Fibroblast of skin of back (primary cell): ENCODE measurements at places on chromosomes 4 and X.

DNA sequence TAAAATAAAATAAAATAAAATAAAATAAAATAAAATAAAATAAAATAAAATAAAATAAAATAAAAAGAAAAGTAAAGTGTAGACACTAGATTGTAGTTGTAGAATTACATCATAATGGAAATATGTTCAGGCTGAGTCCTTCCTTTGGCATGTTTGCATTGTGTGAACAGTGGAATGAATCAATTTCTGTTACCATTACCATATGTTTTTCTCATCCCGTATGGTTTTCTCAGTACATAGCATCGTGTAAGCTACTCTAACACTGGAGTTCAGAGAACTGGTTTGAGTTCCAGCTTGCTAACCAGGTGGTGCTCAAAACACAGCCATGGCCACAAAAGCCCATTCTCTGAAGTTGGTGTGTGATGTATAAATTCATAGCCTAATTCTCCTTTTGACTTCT, 45.9 kb downstream of the USP11 start:
- DNase-seq: peak; percentile 81

- peak; percentile 62 for DNase-seq
These were observed 292.8 kb upstream of the BOD1L1 start for GRCh38 chr4:13920111-13920875.

- peak; percentile 66 for DNase-seq
These were observed 125.4 kb downstream of the PDLIM5 start for GRCh38 chr4:94577136-94577535.

DNA sequence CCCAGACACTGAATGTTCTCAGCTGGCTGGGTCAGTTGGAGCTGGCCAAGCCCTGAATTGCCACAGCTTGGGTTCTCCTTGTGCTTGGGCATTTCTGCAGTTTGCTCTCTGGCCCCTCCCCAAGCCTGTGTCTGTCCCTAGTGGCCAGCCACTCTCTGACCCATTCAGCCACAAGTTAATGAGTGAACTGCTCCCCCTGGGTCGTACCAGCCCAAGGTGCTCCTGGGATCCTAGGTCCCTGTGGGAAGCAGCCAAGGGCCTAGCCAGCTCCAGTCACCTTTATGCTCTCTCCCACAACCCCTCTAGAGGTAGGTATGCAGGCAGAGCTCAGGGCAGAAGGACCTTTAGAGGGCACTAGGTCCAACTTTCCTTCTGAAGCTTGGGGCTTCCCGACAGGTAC, 51.5 kb downstream of the STARD8 start:
- no peak for DNase-seq

DNA sequence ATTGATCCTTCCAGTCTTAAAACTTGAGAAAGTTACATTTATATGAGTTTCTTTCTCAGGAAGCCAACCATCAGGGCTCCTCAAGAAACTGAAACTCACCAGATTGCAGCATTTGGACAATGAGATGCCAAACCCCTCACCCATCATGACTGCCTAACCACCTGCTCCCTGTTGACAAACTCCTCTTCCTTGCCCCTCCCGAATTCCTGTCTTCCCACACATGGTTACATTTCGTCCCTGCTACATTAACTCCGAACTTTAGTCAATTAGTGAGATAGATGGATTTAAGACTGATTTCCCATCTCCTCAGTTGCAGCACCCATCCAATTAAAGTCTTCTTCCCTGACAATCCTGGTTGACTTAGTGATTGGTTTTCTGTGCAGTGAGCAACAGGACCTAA, 118.7 kb downstream of the ZNF330 start:
- DNase-seq: no peak

GRCh38 chrX:154506483-154507332, 9.3 kb downstream of the FAM3A start:
- DNase-seq: no peak

DNA sequence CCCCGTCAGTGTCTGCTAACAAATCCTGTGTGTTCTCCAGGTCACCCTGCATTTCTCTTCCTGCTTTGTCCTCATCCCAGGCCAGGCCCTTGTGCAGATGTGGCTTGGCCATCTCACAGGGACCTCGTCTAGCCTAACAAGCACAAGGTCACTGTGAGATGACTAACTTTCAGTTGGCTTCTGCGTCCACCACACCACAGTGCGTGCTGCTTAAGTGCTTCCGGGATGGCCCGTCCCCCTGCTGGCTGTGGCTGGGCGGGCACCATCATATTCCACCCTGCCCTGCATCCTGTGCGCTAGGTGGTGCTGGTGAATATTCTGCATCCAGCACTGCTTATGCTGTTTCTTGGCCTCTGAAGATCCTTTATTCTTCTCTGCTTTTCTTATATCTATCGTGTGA, 33.8 kb downstream of the RBBP7 start:
- DNase-seq: peak; percentile 21

- no peak for DNase-seq
These were observed 296.7 kb downstream of the TRAM1L1 start for GRCh38 chr4:116788723-116789122.

- peak; percentile 79 for DNase-seq
These were observed 571.1 kb upstream of the DIPK2B start for GRCh38 chrX:45771560-45772340.

DNA sequence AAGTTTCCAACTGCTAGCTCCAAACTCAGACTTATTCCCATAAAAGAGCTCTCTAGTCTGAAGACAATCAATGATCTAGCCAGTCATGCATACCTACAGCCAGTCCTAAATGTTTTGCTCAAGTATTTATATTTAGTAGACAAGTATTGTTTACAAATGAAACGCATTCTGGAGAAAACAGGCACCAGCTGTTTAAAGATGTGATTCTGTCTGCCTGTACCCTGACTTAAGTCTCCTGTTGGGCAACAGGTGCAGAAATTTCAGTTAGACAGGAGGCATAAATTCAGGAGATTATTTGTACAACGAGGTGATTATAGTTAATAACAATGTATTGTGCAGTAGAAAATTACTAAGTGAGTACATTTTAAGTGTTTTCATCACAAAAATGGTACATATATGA, 28.9 kb downstream of the LNX1 start:
- no peak for DNase-seq
